Motor neuron (in vitro differentiated cells): ENCODE measurements at places on chromosomes 7 and 10. TPM values are rescaled to one million over a fixed set of nuclear protein-coding genes. Genes with fewer than 3 reads are reported as not detected.

The MASTL gene
- total RNA-seq = 9.2 and 10.5 TPM in 2 replicates

The GPR37 gene
- 0.71 and 0.86 TPM in 2 replicates for total RNA-seq

The MKX gene
- total RNA-seq = 0.65 and 0.81 TPM in 2 replicates

The CLCN1 gene
- total RNA-seq = 0.16 and 0.25 TPM in 2 replicates

The EVX1 gene
- total RNA-seq = 0.05 and 0.31 TPM in 2 replicates

The BMPR1A gene
- total RNA-seq = 33.2 and 50.7 TPM in 2 replicates

The GIMAP5 gene
- not detected in 2 replicates for total RNA-seq

The SCART1 gene
- total RNA-seq = 0.76 and 0.81 TPM in 2 replicates

The NIPSNAP2 gene
- total RNA-seq = 38.9 and 41.1 TPM in 2 replicates

GRCh38 chr7:151152643-151153513 lies 14.6 kb downstream of the GBX1 start:
- ATAC-seq = no peak

- ATAC-seq = no peak
These were observed 36.8 kb downstream of the HK1 start for GRCh38 chr10:69315100-69315542.

GRCh38 chr7:139673762-139674161 lies 104.0 kb downstream of the HIPK2 start:
- no peak for ATAC-seq

DNA sequence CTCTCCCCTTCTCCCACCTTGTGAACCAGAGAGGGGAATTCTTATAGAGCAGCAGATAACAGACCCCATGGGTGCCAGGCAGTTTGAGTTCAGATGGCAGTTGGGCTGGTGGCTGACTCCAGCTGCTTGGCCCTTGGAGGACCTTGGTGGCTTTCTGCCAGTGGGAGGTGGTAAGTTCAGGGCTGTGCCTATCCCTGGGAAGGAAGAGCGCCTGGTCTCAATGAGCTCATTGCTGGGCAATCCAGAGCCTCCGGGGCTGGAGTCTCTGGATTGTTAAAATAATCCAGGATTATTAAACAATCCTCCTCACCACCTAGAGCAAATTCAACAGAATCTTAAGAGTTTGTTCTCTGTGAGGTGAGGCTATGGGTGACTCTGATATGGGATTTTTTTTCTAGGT lies 105.2 kb downstream of the FANK1 start:
- ATAC-seq = no peak

DNA sequence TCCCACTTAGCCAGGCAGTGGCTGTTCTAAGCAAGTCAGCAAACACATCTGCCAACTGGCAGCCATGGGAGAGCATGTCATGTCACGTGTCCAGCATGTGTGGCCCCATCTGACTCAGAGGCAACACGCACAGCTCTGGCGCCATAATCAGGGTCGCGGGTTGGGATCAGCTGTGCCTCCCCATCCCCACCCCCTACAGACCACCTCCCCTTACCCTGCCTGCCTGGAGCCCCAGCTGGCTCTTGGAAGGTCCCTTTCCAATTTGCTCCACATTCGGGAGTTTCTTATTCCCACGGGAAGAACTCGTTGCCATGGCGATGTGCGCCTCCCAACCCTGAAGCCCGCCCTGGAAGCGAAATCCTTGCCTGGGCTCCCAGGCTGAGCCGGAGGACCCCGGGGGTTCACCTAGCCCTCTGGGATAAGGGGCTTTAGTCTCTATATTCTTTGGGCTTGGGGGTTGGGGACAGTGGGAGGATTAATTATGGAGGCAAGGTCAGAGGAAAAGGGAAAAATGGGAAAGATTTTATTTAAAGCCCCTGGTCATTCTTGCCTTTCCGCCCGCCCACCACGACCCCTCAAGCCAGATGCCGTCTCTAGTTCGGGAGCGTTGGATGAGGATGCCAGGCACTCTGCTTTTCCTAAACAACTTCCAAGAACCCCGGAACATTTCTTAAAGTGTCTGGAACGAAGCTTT lies 283.7 kb downstream of the ZEB1 start:
- peak; percentile 17 for ATAC-seq

- ATAC-seq = peak; percentile 74
These were observed 495.8 kb downstream of the PARD3 start for GRCh38 chr10:34319197-34319846.

- ATAC-seq = no peak
These were observed 6.0 kb upstream of the ZRANB1 start for GRCh38 chr10:124935946-124936345.

DNA sequence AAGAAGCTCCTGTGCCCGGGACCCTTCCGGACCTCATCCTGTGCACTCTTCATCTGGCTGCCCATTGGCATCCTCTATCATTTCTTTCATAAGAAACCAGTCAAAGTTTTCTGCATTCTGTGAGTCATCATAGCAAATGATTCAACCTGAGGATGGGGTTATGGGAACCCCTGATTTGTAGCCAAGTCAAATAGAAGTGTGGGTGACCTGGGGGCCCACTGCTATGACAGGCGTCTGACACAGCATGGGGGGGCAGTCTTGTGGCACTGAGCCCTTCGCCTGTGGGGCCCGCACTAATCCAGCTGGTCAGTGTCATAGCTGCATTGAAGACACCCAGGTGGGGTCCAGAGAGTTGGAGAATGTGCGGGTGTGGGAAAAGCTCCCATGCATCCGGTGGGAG lies 230.4 kb downstream of the USP6NL start:
- no peak for ATAC-seq

DNA sequence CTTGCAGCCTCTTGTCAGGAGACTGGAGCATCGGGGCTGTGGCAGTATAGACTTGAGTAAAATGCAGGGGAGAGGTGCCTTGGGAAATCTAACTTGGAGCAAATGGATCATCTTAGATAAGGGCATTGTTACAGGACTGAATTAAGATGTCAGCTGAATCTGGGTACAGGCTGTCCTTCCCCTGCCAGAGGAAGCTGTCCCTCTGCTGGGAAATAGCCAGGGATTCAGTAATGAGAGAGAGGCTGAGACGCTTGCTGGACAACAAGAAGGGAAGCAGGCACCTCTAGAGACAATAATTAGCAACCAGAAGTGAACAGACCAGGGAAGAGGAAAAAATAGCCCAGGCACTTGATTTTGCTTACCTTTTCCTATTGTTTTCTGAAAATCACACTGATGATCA lies 20.7 kb upstream of the RAPGEF5 start:
- peak; percentile 56 for ATAC-seq

DNA sequence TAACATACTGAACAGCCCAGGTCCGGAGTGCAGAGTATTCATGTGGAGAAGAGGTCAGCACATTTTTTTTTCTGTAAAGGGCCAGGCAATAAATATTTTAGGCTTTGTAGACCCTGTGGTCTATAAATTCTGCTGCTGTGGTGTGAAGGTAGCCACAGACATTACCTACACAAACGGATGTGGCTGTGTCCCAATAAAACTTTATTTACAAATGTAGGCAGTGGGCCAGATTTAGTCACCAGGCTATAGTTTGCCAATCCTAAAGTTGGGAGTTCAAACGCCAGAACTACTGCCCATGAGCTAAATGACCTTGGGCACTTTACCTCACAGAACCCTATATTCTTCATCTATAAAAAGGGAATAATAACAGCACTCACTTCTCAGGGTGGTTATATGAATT lies 13.4 kb downstream of the FAM53B start:
- ATAC-seq = no peak

DNA sequence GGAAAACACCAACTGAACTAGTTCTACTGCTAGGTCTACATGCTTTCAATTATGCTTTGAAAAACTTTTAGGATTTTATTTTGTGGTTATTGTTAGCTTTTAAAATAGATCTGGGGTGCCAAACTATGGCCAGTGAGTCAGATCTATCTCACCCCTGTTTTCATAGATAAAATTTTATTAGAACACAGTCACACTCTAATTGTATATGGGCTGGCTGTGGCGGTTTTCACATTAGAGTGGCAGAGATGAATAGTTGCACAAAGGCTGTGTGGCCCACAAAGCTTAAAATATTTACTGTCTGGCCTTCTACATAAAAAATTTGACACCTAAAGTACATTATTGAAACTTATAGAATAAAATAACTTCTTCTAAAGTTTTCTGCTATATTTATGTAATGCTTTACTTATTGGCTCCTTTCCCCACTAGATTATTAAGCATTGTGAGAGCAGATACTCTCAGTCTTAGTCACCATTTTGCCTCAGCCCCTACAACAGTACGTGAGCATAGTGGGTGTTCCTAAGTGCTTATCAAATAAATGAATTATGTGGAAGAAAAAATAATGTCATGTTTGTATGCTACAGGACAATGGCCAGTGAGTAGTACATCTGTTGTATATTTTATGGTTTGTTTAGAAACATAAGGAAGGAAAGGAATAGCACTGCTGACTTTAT lies 5.4 kb upstream of the SUV39H2 start:
- no peak for ATAC-seq

DNA sequence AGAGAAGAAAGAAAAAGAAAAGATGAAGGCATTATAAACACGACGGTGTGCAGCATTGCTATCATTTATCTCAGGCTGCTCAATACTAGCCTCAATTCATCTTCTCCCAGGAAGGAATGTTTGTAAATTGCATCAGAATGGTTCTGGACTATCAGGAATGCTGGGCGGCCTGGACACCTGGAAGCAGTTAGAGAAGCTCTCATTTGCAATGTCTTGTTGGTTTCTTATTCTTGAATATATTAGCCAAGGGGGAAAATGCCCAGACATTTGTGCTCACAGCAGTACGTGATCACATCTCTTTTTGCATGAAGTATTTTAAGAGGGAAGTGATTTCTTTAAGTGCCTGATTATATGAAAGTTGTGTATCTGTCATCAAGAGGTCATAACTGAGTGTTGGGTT lies 85.6 kb upstream of the IMMP2L start:
- no peak for ATAC-seq

GRCh38 chr7:110373859-110374258 lies 717.1 kb upstream of the LRRN3 start:
- ATAC-seq = no peak

GRCh38 chr7:35869810-35870209 lies 69.0 kb downstream of the SEPTIN7 start:
- no peak for ATAC-seq

GRCh38 chr7:90180649-90181048 lies 26.4 kb downstream of the STEAP1 start:
- ATAC-seq = no peak

- ATAC-seq = no peak
These were observed 3.8 kb upstream of the SAP25 start for GRCh38 chr7:100577507-100577906.

- peak; percentile 66 for ATAC-seq
These were observed 54.6 kb upstream of the PITRM1 start for GRCh38 chr10:3226960-3227744.

GRCh38 chr10:125016611-125017202 lies 74.8 kb downstream of the ZRANB1 start:
- ATAC-seq = no peak
